Activated CD4-positive, CD25-positive, alpha-beta regulatory T cell treated with anti-CD3 and anti-CD28 coated beads, Interleukin-2, amount 50 U/mL, for 16 hours (primary cell): ENCODE measurements at places on chromosomes 5 and 9.

- DNase-seq: no peak
Measured at GRCh38 chr5:95454536-95454935, 63.4 kb downstream of the FAM81B start.

- DNase-seq: no peak
Measured at GRCh38 chr5:1503241-1504068, 20.3 kb downstream of the LPCAT1 start.

GRCh38 chr5:139671096-139671841 lies 23.1 kb downstream of the CXXC5 start:
- DNase-seq: no peak

DNA sequence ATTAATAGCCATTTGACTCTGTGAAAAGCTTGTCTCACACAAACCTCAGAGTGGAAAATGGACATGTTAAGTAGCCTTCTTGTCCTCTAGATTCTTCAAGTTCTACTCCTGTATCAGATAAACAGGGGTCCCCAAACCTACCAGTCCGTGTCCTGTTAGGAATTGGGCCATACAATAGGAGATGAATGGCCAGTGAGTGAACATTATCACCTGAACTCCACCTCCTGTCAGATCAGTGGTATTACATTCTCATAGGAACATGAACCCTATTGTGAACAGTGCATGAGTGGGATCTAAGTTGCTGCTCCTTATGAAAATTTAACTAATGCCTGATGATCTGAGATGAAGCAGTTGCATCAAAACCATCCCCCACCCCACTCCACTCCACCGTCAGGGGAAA lies 136.3 kb downstream of the TMEM232 start:
- DNase-seq: no peak

DNA sequence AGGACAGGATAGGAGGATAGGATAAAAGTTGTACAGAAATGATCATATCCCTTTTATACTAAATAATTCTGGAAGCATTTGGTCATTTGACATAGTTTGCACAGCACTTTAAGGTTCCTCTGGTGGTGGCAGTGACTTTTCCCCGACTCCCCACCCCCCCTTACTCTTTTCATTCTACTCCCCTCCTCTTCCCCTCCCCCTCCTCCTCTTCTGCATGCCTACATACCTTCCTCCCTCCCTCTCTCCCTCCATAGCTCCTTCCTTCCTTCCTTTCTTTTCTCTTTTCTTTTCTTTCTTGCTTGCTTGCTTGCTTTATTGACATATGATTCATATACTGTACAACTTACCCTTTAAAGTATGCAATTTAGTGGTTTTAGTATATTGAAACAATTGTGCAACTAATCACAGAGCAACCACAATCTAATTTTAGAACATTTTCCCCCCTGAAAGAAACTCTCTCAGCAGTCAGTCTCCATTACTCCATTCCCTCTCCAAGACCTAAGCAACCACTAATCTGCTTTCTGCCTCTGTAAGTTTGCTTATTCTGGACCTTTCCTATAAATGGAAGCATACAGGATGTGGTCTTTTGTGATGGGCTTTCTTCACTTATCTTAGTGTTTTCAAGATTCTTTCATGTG lies 159.0 kb downstream of the HACD4 start:
- no peak for DNase-seq

DNA sequence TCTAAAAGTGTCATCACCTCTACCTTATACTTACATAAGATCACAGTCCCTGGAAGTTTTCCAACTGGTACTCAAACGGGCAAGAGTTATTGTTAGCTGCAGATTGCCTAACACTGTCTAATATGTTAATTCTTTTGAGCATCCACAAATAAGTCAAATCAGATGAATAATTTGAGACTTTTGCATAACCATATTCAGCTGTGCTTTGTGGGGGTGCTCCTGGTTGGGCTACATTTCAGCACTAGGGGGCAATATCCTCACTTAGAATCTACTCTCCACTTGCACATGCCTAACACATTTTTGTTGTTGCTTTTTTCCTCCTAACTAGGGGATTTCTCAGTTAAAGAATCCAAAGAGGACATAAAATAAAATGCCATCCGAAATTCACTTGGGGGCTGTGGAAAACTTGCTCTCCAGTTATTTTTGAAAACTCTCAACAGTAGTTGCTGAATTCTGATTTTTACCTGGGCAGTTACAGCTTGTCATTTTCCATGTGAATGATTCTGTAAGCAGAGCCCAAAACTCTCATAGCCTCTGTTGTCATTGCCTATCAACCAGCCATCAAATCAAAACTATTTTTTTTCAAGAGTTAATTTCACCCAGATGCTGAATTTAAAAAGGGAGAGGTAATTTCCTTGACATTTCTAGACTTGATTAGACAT lies 71.5 kb downstream of the TRIM36 start:
- DNase-seq: no peak

DNA sequence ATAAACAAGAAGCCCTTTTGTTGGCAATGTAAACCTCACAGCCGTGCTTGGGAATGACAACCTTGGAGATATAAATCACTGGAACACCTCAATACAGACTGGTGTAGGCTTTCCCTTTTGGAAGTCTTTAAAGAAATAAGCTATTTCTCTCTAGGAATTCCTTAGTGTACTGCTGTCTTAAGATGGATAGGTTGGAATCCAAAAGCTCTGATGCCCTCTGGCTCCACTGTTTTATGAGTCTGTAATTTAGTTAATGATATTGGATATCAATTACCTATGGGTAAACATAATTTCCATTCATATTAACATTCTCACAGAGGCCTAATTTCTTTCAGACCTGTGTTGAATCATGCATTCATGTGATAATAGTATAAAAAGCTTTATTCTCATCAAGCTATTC lies 435.9 kb upstream of the MPDZ start:
- DNase-seq: no peak

DNA sequence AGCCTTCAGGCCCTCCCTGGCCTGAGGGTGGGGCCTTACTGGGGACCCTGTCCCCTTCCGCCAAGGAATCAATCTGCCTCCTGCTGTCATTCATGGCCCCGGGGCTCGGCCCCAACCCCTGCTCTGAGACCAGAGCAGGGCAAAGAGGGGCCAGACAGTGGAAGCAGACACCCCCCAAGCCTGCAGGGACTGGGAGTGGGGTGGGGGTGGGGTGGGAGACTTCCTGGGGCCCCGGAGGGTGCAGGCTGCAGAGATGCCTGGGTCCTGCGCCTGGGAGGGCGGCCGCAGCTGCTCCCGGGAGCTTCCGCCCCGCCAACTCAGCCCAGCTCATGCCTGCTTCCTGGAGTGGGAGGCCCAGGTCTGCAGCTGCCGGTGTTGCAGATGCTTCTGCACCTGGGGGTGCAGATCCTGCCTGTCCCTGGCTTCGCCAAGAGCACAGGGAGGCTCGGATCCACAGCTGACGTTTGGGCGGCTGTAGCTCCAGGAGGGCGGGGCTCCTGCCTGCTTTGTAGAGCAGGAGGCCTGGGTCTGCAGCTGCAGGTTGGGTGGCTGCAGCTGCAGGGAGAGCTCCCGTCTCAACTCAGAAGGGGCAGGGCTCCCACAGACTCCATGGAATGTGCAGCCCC lies 6.2 kb downstream of the KIF4B start:
- DNase-seq: no peak

DNA sequence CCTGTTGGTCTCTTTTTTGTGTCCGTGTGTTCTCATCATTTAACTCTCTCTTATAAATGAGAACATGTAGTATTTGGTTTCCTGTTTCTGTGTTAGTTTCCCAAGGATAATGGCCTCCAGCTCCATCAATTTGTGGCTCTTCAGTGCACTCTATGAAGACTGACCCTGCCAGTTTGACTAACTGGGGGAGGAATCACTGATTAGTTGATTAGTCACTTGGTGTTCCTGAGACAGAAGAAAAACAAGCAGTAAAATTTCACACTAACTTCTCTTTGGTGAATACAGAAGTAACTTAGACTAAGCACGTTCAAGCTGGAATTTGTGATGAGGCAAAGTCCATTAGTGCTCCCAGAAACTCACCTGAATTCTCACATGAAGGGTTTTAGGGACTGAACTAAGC lies 495.8 kb upstream of the RORB start:
- no peak for DNase-seq

DNA sequence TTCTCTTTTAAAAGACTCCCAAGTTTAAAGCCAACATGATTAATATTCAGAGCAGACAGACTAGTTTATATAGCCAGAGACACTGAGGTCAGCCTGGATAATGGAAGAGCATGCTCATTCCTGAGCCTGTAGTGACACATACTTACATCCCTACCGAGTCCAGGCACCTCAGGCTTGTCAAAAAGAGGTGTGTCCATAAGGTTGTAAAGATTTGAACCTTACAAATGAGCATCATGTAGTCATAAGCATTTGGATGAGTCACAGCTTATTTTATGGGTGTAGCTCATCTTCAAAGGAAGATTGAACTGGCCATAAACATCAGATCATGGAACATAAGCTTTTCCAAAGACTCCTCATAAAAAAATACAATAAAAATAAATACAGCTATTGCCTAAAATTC lies 333.5 kb downstream of the EFNA5 start:
- DNase-seq: no peak

GRCh38 chr5:93924628-93925027 lies 183.2 kb upstream of the POU5F2 start:
- no peak for DNase-seq

GRCh38 chr9:31908158-31908890 lies 476.1 kb upstream of the ACO1 start:
- no peak for DNase-seq

GRCh38 chr9:112258106-112258505 lies 75.3 kb downstream of the PTBP3 start:
- DNase-seq: no peak

DNA sequence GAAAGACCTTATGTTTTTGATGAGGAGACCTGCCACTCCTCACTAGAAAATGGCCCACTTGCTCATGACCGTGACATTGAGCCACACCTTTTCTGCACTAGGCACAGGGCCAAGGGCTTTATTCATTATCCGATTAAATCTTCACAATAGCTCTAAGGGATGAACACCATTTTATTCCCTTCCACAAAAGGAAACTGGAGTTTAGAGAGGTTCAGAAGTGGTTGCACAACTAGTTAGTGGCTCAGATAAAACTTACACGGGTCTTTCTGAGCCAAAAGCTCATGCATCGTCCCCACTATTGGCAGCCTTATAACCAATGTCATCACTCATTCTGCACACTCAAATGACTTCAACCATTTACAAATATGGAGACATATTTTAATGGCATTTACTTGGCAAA lies 39.4 kb downstream of the SUSD1 start:
- no peak for DNase-seq

DNA sequence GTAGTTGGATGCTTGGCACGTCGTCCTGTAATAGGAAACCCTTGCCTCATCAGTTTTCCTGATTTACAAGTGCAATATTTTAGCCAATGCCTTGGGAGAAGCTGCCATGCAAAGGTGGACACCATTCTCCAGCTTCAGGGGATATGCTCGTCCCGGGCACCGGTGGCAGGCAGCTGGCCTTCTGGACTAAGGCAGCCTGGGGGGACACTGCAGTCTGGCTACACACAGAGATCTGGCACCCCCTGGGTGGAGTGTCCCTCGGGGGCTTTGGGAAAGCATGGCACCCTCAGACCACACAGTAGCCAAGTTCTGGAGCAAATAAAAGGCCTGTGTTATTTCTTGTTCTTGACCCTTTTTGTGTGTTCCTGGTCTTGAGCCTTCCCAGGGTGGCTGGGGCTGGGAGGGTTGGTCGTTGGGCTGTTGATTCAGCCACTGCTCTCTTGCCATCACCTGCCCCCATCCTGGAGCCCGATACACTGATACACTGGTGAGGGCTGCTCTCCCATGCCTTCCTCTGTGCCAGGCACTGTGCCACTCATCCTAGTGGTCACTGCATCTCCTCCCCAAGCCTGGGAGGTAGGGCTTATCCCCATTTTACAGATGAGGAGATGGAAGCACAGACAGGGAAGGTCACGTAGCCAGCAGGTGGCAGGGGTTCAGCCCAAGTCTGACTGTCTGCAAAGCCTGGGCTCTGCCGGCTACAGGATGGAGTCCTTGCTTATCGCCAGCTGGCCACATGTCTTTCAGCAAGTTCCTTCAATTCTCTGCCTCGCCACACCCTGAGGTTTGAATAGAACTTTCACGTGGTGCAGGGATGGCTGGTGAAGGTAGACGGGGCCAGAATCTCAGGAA lies 134.1 kb downstream of the RGS3 start:
- no peak for DNase-seq

DNA sequence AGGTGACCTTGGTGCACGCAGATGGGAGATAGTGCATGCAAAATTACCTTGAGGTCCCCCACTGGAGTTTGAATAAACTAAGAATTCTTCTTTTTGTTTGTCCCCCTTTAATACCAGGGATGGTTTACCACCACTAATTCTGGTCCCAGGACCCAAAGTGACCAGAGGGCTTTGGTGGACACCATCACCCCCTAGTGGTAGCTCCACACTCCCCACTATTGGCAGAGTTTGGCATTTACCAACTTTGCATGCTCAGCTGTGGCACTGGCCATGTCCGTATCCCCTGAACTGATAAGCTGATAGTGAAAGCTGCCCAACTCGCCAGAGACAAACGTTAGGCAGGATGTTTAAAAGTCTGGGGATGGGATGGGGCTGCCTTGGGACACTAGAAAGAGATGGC lies 3.3 kb downstream of the ASTN2 start:
- no peak for DNase-seq

- no peak for DNase-seq
Measured at GRCh38 chr9:92265154-92265553, 28.3 kb downstream of the IARS1 start.

- DNase-seq: no peak
Measured at GRCh38 chr5:157280927-157281326, 15.0 kb downstream of the CYFIP2 start.

DNA sequence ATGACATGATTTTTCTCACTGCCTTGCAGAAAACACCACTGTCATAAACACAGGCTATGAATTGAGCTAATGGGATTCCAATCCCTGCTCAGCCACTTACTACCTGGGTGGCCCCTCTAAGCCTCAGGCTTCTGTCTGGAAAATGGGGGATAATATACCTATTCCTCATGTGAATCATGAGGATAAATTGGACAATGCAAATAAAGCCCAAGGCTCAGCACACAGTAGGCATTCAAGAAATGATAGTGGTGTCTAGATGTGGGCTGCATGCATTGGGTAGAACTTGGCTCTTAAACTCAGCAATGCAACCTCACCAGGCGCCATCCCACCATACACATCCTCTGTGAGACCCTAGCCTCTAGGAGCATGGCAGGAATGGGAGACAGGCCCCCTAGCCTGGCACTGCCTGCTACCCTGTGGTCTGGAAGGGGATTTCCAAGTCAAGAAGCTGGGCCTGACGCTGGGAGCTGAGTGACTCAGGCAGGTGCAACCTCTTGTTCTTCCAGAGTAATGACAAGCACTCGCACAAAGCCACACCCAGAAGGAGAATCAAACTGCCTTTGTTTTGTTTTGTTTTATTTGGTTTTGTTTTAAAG lies 2.3 kb upstream of the TNIP1 start:
- peak; percentile 44 for DNase-seq

GRCh38 chr5:61423487-61424145 lies 91.6 kb downstream of the ZSWIM6 start:
- DNase-seq: no peak

- DNase-seq: no peak
Measured at GRCh38 chr5:112653638-112654205, 84.0 kb upstream of the APC start.
